Activated CD4-positive, alpha-beta T cell treated with anti-CD3 and anti-CD28 coated beads, Interleukin-10, Interleukin-2, amounts not matched to agents 100 ng/mL and 50 ng/mL, durations not matched to agents 16 hours and 8 hours (primary cell): ENCODE measurements at places on chromosomes 3 and 15.

- DNase-seq = no peak
Measured at GRCh38 chr3:99330281-99330680, 308.1 kb upstream of the COL8A1 start.

DNA sequence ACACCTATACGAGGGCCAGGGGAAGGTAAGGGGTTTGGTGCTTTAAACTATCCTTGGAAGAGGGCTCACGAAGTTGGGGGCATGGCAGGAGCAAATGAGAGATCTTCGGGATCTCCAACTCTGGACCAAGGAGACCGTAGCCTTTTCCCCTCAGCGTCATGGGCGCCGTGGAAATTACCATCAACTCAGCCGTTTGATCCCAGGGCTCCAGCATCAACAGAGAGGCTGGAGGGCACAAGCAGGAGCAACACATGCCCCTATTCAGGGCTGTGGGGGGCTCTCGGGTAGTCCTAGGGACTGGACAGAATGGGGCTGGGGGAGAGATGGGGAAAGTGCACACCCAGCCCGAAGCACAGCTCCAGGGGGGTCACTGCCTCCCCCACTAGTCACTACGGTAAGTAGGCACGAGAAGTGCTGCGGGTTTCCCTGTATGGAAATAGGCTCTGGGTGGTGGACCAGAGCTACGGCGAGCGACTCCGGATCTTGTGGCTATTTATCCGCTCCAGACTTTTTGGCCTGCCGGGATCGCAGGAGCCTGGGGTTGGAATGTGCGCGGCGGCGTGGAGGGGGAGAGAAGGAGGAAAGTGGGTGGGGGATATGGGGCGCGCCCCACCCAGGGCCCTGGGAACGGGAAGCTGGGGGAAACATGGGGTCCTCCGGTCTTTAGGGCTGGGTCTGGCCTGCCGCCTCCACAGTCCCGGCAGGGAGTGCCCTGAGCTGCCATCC is 539 bp upstream of the LAMB2 start:
- DNase-seq = no peak

- DNase-seq = peak; percentile 69
Measured at GRCh38 chr15:31367730-31368344, 41.2 kb downstream of the KLF13 start.

DNA sequence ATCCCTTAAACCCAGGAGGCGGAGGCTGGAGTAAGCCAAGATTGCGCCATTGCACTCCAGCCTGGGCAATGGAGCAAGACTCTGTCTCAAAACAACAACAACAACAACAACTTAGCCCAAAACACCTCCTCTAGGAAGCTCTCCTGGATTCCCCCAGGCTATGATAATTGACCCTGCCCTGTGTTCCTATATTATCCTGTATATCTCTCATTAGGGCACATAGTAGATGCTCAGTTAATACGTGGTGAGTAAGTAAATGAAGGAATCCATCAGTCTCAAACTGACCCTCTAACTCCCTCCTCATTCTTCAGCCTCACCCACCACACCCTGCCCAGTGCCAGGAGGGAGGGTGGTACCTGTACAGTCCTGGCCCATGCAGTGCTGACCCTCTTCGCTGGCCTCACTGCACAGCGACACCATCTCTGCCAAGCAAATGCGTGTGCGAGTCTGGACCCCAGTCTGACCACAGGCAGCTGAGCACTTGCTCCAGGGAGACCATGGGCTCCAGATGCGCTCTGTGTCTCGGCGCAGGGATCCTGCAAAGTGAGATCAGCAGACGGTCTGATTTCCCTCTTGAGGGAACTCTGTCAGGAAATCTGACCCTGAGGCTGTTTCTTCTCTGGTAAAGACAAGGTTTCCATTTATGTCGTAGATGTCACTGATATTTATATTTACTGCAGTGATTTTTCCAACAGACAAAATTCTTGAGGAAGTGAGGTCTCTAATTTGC is 6.2 kb downstream of the CILP start:
- DNase-seq = no peak
